ENCODE measurements at places on chromosomes 16 and 17.

DNA sequence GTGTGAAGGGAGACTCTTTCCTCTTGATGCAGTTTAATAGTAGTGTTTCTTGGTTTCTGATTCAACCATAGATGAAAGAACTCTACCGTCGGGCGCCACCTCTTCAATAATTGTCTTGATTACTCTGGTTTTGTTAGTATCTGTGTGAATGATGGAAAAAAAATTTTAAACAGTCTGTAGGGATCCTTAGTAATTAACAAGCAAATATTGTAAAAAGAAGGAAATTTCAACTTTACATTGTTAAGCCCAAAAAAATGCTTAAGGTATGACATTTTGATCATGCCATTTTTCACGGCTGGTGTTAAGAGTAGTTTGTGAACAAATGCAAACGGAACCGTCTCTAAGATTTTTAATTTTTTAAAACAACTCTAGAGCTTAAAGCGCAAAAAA lies 4.1 kb downstream of the KRT10 start:
- no peak for DNase-seq

GRCh38 chr17:82794781-82795482 lies 43.1 kb downstream of the TBCD start:
- DNase-seq: no peak

GRCh38 chr17:12463102-12463501 lies 202.6 kb upstream of the MYOCD start:
- no peak for DNase-seq

- peak; percentile 66 for DNase-seq
Measured at GRCh38 chr16:85724936-85725335, 26.0 kb downstream of the C16orf74 start.
